Neural crest cell (in vitro differentiated cells): ENCODE measurements at places on chromosomes 12 and 14. TPM values are rescaled to one million over a fixed set of nuclear protein-coding genes. Genes with fewer than 3 reads are reported as not detected.

ABHD12B gene
- total RNA-seq = 0.35 and 0.73 TPM in 2 replicates

IQSEC3 gene
- 0.34 and 1.1 TPM in 2 replicates for total RNA-seq

HOXC9 gene
- 5.6 and 6.3 TPM in 2 replicates for total RNA-seq

DNA sequence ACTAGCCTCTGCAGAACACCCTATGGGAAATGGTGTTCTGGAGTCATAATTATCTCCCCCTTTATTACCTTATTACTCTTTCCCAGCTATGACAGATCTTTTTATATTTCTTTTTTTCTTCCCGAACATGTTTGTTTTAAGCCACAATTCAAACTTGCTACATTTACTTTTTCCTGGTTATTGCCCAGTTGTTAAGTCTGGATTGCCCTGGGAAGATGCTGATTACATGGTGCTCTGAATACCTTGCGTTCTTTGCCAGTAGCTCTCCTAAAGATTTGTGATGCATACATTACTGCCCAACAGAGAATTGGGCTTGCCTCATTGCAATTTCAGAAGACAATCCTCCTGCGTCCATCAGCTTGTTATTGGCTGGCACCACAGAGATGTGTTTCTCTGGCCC lies 118.3 kb upstream of the FGD4 start:
- no peak overlapping the region for H3K27ac ChIP-seq
- peaks cover 4% of the 10 kb centered on the region for H3K36me3 ChIP-seq
- H3K4me3 ChIP-seq = no peak overlapping the region
- H3K27me3 ChIP-seq = no peaks in the 10 kb centered on the region

DNA sequence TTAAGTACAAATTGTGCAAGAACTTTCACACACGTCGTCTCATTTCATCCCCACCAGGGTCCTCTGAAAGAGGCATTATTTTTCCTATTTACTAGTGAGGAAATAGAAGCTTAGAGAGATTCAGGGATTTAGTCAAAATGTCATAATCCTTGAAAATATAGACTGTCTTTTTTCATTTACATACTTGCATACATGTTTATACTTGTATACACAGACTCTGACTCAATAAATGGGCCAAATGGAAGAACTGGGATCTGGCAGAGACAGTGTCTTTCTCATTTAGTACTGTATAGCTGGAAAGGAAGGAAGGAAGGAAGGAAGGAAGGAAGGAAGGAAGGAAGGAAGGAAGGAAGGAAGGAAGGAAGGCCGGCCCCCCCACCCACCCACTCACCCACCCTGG lies 357.7 kb upstream of the SOX5 start:
- H3K27me3 ChIP-seq = no peaks in the 10 kb centered on the region
- H3K36me3 ChIP-seq = peaks cover 3% of the 10 kb centered on the region
- peaks cover 15% of the 10 kb centered on the region for H3K4me1 ChIP-seq

DNA sequence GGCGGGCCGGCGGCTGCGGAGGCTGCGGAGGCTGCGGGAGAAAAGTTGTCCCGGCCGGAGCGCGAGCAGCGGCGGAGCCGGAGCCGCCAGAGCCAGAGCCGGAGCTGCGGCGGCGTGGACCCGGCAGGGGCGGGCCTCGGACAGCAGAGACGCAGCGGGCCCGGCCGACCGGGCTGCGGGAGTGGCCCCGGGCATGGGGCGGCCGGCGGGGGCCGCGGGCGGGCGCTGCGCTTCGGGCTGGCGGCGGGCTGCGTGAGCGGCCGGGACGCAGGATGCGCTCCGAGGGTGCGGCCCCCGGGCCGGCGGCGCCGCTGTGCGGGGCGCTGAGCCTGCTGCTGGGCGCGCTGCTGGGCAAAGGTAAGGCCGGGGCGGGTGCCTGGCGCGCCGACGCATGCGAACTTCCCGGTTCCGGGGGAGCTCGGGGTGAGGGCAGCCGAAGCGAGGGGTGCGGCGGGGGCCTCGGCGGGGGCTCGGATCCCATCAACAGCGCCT lies at the start of gene TMEM132C:
TSS of gene TMEM132C (plus strand) at position 40 of the 492 bp plus-strand sequence. CDS start at position 273, 233 bp downstream.
- peak within 1 kb of the TSS; percentile 86 for H3K4me3 ChIP-seq
- peaks cover 24% of the 10 kb centered on the region for H3K4me1 ChIP-seq
- no peaks in the 10 kb centered on the region for H3K36me3 ChIP-seq
- DNase-seq = no peak
- no peak within 1 kb of the TSS for H3K27ac ChIP-seq

GRCh38 chr12:1103632-1104031 lies 112.6 kb downstream of the ERC1 start:
- no peak for DNase-seq
- H3K4me1 ChIP-seq = peaks cover 18% of the 10 kb centered on the region
- no peaks in the 10 kb centered on the region for H3K36me3 ChIP-seq
- no peaks in the 10 kb centered on the region for H3K27me3 ChIP-seq
- no peak overlapping the region for H3K4me3 ChIP-seq

DNA sequence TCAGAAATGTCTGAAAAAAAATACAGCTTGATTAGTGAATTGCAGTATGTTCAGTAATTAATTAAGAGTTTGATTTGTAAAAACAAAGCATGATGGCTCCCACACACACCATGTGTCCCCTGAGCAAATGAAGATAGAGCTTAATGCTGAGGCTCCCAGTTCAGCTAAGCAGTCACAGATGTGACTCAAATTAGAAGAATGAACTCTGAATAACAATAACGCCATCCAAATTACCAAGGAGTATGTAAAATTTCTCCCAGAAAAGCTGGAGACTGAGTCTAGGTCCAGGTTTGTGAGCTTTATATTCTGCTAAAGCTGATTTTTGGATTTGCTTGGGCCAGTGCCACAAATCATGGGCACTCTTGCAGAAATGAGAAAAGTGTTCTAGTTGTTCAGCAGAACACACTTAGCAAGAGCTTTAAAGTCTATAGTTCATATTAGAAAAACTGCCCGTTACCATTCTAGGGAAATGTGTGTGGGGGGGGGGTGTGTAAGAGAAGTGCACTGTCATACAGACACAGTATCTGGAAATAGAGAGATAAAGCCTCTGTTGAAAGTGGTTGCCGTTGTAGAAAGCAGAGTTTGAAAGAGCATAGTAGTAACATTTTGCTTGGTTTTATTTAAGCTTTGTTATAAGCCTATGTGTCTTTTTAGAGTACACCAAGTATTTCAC lies 253.1 kb downstream of the BCAT1 start:
- peaks cover 33% of the 10 kb centered on the region for H3K4me1 ChIP-seq
- peak overlapping the region; percentile 14 for H3K27ac ChIP-seq

- peaks cover 30% of the 10 kb centered on the region for H3K4me1 ChIP-seq
- H3K27ac ChIP-seq = no peak overlapping the region
- no peaks in the 10 kb centered on the region for H3K36me3 ChIP-seq
- H3K4me3 ChIP-seq = no peak overlapping the region
- DNase-seq = no peak
- H3K27me3 ChIP-seq = no peaks in the 10 kb centered on the region
These were observed 126.2 kb downstream of the CRADD start for GRCh38 chr12:93803424-93803807.
